Mesangial cell (primary cell): ENCODE measurements at places on chromosomes 12 and 14. TPM values are rescaled to one million over a fixed set of nuclear protein-coding genes. Genes with fewer than 3 reads are reported as not detected.

PARP11 gene
- 0.98 and 7.2 TPM in 2 replicates for total RNA-seq

RIMBP2 gene
- 0.38 TPM in 1 of 2 replicates, not detected in the other for total RNA-seq

KLHL42 gene
- total RNA-seq, result 13.9 and 17.7 TPM in 2 replicates

A2M gene
- 1.6 TPM in 1 of 2 replicates, not detected in the other for total RNA-seq

GPR84 gene
- total RNA-seq, result not detected in 2 replicates

FAM186B gene
- total RNA-seq, result 0.13 TPM in 1 of 2 replicates, not detected in the other

LPAR5 gene
- total RNA-seq, result 2.1 and 3.0 TPM in 2 replicates

AKAP3 gene
- total RNA-seq, result 0.13 and 0.98 TPM in 2 replicates

SYNDIG1L gene
- 0.25 TPM in 1 of 2 replicates, not detected in the other for total RNA-seq

C14orf39 gene
- not detected in 2 replicates for total RNA-seq

PTPRO gene
- total RNA-seq, result 0.33 and 1.5 TPM in 2 replicates

ART4 gene
- not detected in 2 replicates for total RNA-seq

KRAS gene
- 10.6 TPM in 2 replicates for total RNA-seq

NPAS3 gene
- total RNA-seq, result under 0.01 and 0.63 TPM in 2 replicates

RFLNA gene
- 8.6 and 10.6 TPM in 2 replicates for total RNA-seq

PLA2G1B gene
- total RNA-seq, result not detected in 2 replicates

C12orf54 gene
- not detected in 2 replicates for total RNA-seq

LRRC9 gene
- total RNA-seq, result not detected in 2 replicates

CRIP1 gene
- total RNA-seq, result 10.6 and 15.2 TPM in 2 replicates

CCND2 gene
- total RNA-seq, result 10.4 and 15.1 TPM in 2 replicates

MTERF2 gene
- 2.8 and 7.3 TPM in 2 replicates for total RNA-seq

LHX5 gene
- not detected in 2 replicates for total RNA-seq

RFX4 gene
- total RNA-seq, result not detected in 2 replicates

LMO3 gene
- total RNA-seq, result not detected in 2 replicates

CHGA gene
- 0.13 TPM in 1 of 2 replicates, not detected in the other for total RNA-seq

RGS6 gene
- not detected in 2 replicates for total RNA-seq

WSCD2 gene
- total RNA-seq, result under 0.01 TPM in 1 of 2 replicates, not detected in the other

MEG3 gene
- 50.4 and 69.5 TPM in 2 replicates for total RNA-seq

CD163L1 gene
- total RNA-seq, result under 0.01 TPM in 2 replicates

DBX2 gene
- total RNA-seq, result not detected in 2 replicates

SLC6A12 gene
- total RNA-seq, result 1.8 TPM in 1 of 2 replicates, not detected in the other

KCNA1 gene
- 0.33 TPM in 1 of 2 replicates, not detected in the other for total RNA-seq

ACRBP gene
- total RNA-seq, result 0.49 and 8.7 TPM in 2 replicates

POU6F1 gene
- 6.5 and 8.5 TPM in 2 replicates for total RNA-seq
